ENCODE measurements at places on chromosomes 1 and 21. TPM values are rescaled to one million over a fixed set of nuclear protein-coding genes. Genes with fewer than 3 reads are reported as not detected.

- no peak for DNase-seq
Observed at GRCh38 chr1:22385537-22385936, 66.1 kb upstream of the ZBTB40 start.

OLFML3 gene
- polyA plus RNA-seq = not detected

CR1L gene
- not detected for polyA plus RNA-seq

- DNase-seq = peak; percentile 45
Observed at GRCh38 chr1:228515200-228515834, 28.1 kb downstream of the RNF187 start.

DNA sequence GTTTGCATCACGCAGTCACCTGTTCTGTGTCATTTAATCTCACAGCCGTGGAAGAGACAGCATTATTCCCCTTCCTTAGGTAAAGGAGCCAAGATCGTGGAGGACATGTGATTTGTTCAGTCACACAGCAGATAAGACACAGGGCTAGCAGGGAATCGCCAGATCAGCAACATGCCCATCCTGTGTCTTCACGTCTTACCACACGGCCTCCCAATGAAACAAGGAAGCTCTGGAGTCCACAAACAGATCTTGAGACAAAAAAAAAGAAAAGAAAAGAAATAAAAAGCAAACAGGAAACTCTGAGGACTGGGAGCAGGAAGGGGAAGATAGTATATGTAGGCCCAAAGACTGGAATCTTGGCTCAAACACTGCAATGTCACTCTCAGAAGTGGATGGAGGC is 155.3 kb downstream of the ADSS2 start:
- no peak for DNase-seq

DNA sequence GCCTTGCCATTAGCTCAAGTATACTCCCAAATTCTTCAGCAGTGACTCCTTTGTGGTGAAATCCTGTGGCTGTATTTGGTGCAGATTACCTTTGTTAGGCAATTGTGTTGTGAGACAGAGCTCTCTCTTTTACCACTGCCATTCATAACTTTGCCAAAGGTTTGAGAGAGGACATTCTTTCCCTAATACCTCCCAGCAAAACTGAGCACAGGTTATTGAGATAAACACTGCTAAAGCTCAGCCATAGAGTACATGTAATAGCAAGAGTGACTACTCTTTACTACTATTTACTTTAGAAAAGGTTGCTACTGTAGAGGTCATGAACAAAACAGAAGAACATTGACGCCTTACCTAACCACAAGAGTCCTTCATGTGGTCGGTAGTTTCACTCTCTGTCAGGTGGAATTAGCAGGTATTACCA is 514.0 kb upstream of the ADAMTS5 start:
- DNase-seq = no peak

NFIA gene
- polyA plus RNA-seq = 6.6 TPM

SLAMF6 gene
- 96.8 TPM for polyA plus RNA-seq

DNA sequence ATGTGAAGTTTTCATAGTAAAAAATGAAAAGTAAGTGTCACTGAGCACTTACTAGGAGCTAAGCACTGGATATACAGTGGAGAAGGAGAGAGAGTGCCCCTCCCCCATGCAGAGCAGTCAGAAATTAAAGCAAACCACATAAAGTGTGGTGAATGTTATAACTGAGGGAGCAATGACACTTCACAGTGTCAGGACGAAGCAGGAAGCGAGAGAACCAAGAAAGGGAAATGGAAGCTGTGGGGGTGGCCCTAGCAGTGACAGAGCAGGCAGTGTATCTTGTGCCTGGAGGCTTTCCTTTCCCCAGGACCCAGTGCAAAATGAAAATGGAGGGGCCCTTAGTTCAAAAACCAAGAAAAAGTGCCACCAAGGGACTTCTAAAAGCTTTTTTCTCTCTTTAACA is 21.5 kb upstream of the RCAN3 start:
- peak; percentile 70 for DNase-seq

GRCh38 chr1:46244656-46245371 is 2.7 kb upstream of the RAD54L start:
- DNase-seq = peak; percentile 24

- DNase-seq = no peak
Observed at GRCh38 chr21:17359781-17360180, 153.1 kb upstream of the CXADR start.

MTF2 gene
- 74.0 TPM for polyA plus RNA-seq

GRCh38 chr1:235513495-235514366 is 9.5 kb upstream of the B3GALNT2 start:
- peak; percentile 63 for DNase-seq

KLF17 gene
- not detected for polyA plus RNA-seq

- no peak for DNase-seq
Observed at GRCh38 chr1:41108696-41109275, 87.3 kb upstream of the SLFNL1 start.

- no peak for DNase-seq
Observed at GRCh38 chr1:18197299-18197698, 89.7 kb downstream of the IGSF21 start.

GRCh38 chr21:33754481-33754880 is 112.2 kb downstream of the ITSN1 start:
- DNase-seq = no peak

DNA sequence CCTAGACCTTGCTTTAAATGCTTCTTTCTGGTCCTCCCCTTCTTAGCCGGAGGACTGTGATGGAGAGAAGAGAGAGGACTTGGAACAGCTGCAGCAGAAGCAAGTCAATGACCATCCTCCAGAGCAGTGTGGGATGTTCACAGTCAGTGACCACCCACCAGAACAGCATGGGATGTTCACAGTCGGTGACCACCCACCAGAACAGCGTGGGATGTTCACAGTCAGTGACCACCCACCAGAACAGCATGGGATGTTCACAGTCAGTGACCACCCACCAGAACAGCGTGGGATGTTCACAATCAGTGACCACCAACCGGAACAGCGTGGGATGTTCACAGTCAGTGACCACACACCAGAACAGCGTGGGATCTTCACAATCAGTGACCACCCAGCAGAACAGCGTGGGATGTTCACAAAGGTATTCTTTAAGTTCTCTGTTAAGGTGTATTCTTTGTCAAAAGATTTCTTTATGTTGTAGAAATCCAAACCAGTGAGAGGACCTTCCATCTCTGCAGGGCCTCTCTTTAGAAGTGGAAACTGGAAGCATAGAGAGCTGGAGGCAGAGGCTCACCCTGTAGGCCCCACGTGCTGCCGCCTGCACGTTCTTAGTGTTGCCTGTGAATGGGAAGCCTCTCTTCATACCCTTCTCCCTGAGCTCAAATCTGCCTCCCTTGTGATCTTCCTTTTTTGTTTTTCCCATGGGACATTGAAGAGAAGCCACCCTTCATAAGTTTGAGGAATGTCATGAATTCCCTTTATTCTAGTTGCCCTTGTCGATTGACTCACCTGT is 10.6 kb downstream of the PCNT start:
- DNase-seq = no peak

ANKRD45 gene
- not detected for polyA plus RNA-seq

GRCh38 chr1:231634323-231635013 is 7.9 kb downstream of the DISC1 start:
- DNase-seq = no peak

INAVA gene
- polyA plus RNA-seq = 0.70 TPM
